Hair follicular keratinocyte (primary cell): ENCODE measurements at places on chromosomes 13 and 19. TPM values are rescaled to one million over a fixed set of nuclear protein-coding genes. Genes with fewer than 3 reads are reported as not detected.

Gene APOC4
- not detected in 2 replicates for total RNA-seq

Gene BEST2
- 0.39 TPM in 1 of 2 replicates, not detected in the other for total RNA-seq

Gene CLEC11A
- 1.9 and 3.3 TPM in 2 replicates for total RNA-seq

Gene MYADM
- total RNA-seq = 23.2 and 29.8 TPM in 2 replicates

Gene FPR1
- total RNA-seq = not detected in 2 replicates

Gene NOTCH3
- total RNA-seq = 1.8 and 2.4 TPM in 2 replicates

Gene POGLUT2
- total RNA-seq = 7.2 and 10.1 TPM in 2 replicates
